ENCODE measurements at places on chromosomes 7 and 10. TPM values are rescaled to one million over a fixed set of nuclear protein-coding genes. Genes with fewer than 3 reads are reported as not detected.

The VGF gene
- total RNA-seq, result not detected

The MRC1 gene
- total RNA-seq, result 82.5 TPM

The COL13A1 gene
- 3.8 TPM for total RNA-seq

The IKZF5 gene
- total RNA-seq, result 12.1 TPM

The ZNF117 gene
- 9.4 TPM for total RNA-seq

The GPR37 gene
- total RNA-seq, result 0.24 TPM

The VWA2 gene
- total RNA-seq, result 0.13 TPM

The GPR146 gene
- 17.7 TPM for total RNA-seq

The PRKCQ gene
- 0.34 TPM for total RNA-seq

The PLXNA4 gene
- 30.1 TPM for total RNA-seq

The CYP2C19 gene
- total RNA-seq, result 0.15 TPM

The MNX1 gene
- total RNA-seq, result not detected

The GBX1 gene
- 0.56 TPM for total RNA-seq

The NAT16 gene
- not detected for total RNA-seq

The MAPK8 gene
- 28.1 TPM for total RNA-seq

The SMIM30 gene
- 78.1 TPM for total RNA-seq

The GLRX3 gene
- 53.5 TPM for total RNA-seq

The HMX3 gene
- not detected for total RNA-seq

The CYP26A1 gene
- not detected for total RNA-seq

The ZNF800 gene
- 22.2 TPM for total RNA-seq

The CREB5 gene
- total RNA-seq, result 7.7 TPM

The GHRHR gene
- total RNA-seq, result not detected

The C7orf57 gene
- 0.12 TPM for total RNA-seq

The STEAP1 gene
- total RNA-seq, result 6.1 TPM

The ZNRF2 gene
- total RNA-seq, result 7.7 TPM

The MMP21 gene
- 0.38 TPM for total RNA-seq

The ARHGEF5 gene
- 5.4 TPM for total RNA-seq

The TRIM73 gene
- total RNA-seq, result 2.7 TPM

The MSS51 gene
- 2.3 TPM for total RNA-seq

The NPC1L1 gene
- total RNA-seq, result 0.09 TPM

The MALRD1 gene
- 0.84 TPM for total RNA-seq

The AASS gene
- 15.0 TPM for total RNA-seq

The CBLL1 gene
- total RNA-seq, result 17.8 TPM

The LIPJ gene
- not detected for total RNA-seq

The LBX1 gene
- total RNA-seq, result not detected
